ENCODE measurements at places on chromosomes 3 and 15.

DNA sequence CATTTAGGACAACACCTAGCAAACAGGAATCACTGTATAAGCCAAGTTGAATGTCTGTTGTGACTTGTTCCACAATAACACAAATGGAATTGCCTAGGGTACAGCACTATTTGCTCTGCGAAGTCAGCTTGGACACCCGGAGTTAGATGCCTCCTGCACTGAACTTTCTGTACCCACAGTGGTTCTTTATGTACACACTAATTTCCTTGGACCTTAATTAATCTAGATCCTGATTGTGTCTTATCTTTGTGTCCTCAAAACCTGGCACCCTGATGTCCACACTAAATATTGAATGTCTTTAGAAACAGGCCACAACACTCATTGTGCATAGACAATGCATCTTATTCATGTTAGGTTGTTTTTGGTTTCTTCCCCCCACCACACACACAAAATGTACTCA lies 278.9 kb upstream of the NR2F2 start:
- no peak for DNase-seq

- no peak for DNase-seq
Observed at GRCh38 chr15:87752250-87752951, 504.1 kb downstream of the NTRK3 start.

GRCh38 chr15:81326466-81327212 lies 2.7 kb upstream of the STARD5 start:
- DNase-seq, result no peak

DNA sequence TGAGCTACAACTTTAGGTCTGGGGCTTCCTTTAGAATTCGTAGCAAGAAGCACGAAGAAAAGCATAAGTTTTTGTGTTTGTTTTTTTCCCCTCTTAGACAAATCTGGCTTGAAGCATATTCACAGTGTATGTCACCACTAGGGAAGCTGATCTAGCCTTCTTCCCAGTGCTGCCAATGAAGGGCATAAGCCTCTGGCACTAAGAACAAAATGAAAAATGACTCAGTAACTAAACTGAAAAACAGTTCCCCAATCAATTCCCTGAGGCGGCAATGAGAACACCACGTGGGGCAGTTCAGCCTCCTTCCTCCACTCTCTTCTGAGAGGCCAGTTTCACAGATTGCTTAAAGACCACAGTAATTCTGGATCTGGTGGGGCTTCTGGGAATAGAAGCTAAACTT lies 338.1 kb downstream of the GAP43 start:
- DNase-seq, result no peak

DNA sequence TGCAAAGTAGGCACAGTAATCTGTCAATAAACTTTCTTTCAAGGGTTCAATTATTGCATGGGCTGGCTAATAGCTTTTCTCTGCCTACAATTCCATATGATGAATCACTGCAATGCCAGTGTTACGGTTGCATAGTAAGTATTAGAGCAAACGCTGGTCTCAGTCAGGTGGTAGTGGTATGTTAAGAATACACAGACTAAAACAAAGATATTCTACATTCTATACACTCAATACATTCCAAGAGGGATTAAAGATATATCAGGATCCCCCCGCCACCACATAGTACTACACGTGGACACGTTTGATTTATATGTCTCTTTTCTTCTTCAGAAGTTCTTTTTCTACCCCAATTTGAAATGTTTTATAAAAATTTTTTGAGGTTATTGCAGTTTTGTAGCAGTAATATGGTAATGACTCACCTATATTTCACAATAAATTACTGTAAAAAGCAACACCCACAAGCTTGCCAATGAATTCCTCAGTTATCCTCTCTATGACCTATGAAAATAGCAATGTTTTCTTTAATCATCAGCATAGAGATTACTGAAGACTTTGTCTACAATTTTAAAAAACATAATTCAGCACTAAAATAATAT lies 68.2 kb downstream of the CD200R1L start:
- DNase-seq, result no peak

GRCh38 chr3:65732051-65732935 lies 306.4 kb downstream of the MAGI1 start:
- DNase-seq, result no peak

DNA sequence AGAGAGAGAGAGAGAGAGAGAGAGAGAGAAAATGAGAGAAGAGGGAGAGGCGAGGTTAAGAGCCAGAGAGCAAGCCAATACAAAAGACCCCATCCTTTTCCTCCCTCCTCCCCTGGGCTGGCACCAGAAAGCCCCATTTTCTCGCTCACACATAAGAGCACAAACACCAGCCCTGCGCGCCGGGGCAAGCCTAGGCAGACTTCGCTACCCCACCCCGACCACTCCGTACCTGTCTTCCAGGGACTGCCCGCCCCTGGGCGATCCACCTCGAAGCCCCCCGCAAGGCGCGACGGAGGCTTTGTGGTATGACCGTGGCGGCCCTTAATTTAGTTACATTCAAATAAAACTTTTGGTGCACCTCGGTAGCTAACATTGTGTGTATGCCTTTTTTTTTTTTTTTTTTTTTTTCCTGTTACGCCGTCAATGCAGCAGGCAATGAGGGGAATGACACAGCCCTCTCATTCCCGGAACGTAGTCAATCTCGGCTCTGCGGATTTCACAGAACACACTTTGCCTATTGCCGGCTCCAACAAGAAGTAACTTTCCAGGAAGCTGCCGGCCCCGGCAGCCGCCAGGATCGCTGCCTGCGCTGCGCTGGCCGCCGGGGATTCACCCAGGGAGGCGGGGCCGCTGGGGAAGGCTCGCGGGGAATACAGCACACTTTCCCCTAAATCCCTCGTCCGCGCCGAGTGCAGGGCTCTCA lies 7.7 kb downstream of the BCL6 start:
- peak; percentile 75 for DNase-seq

- DNase-seq, result no peak
Observed at GRCh38 chr15:90019611-90020010, 18.5 kb downstream of the ZNF710 start.

GRCh38 chr3:175274056-175274455 lies 414.9 kb downstream of the NAALADL2 start:
- DNase-seq, result no peak

DNA sequence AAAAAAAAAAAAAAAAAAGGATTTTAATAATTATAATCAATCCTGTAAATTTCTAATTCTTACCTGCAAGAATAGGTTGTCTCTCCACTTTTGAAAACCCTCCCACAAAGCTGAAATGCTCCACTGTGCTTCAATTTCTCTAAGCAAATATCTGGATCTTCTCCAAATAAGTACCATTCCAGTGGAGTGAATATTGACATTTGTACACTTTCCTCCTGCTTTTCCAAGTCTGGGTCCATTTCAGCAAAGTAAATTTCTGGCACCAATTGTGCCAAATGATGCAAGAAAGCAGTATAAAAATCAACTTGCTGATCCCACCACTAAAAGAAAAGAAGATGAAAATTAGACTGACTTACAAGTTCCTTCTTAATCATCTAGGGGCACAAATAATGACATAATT lies 19.9 kb downstream of the UBR1 start:
- DNase-seq, result no peak

DNA sequence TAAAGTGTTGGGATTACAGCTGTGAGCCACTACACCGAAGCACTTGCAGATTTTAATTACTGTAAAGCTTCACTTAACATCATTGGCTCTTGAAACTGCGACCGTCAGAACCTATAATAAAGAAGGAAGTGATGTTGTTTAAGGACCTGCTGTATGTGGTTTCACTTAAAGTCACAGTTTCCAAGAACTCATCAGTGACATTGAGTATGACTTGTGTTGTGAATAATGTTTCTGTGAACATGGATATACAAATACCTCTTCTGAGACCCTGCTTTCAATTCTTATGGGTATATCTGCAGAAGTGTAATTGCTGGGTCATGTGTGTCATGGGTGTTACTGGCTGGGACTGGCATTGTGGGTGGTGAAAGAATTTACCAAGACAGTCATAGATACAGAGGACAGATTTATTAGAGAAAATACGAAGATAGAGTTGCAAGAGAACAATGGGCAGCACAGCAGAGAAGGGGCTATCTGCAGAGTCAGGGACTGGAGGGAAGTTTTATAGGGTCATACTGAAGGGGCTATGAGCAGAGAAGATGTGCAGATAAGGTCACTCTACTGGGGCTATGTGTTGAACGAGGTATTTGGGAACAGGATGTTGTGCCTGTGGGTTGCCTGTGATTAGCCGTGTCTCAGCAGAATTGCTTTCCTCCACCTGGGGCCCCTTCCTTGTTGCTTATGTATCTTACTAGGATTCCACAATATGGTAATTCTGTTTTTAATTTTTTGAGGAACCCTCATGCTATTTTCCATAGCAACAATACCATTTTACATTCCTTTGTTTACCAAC lies 4.5 kb downstream of the NDUFB5 start:
- peak; percentile 12 for DNase-seq

DNA sequence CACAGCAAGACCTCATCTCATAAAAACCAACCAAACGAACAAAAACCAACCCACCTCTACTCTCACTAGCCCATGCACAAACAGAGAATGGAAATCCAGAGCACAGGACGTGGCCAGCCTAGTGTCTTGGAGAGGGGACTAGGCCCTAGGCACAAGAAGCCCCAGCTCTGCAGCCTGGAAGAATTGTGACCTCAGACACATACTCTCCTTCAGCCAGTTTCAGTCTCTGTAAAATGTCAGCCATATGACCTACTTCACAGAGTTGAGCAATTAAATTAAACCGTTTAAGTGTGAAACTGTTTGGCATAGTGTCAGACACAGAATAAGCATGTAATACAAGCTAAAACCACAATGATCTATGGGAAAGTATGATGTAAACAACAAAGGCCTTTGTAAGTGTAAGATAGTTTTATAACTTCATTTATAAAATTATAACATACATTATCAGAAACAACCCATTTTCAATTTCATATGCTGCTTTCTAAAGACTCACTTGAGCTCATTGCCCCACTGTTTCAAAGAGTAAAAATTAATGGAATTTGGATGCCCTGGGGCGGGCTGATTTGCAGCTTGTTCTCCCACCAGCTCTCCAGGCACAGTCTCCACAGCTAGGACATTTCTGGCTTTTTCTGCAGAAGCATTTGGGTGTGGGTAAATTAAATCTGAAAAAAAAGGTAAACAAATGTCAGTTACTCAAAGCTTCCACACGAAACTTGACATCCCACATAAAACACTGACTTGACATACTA lies 32.9 kb downstream of the TBC1D2B start:
- DNase-seq, result peak; percentile 32

- no peak for DNase-seq
Observed at GRCh38 chr3:44128057-44128775, 113.5 kb upstream of the TOPAZ1 start.

DNA sequence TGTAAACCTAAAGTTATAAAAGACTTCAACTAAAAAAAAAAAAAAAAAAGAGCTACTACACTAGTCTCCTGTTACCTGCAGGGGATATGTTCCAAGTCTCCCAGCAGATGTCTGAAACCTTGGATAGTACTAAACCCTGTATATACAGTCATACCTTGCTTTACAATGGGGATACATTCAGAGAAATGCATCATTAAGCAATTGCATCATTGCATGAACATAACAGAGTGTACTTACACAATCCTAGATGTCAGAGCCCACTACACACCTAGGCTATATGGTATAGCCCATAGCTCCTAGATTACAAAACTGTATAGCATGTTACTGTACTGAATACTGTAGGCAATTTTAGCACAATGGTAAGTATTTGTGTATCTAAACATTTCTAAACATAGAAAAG lies 119.1 kb downstream of the GMPS start:
- no peak for DNase-seq

DNA sequence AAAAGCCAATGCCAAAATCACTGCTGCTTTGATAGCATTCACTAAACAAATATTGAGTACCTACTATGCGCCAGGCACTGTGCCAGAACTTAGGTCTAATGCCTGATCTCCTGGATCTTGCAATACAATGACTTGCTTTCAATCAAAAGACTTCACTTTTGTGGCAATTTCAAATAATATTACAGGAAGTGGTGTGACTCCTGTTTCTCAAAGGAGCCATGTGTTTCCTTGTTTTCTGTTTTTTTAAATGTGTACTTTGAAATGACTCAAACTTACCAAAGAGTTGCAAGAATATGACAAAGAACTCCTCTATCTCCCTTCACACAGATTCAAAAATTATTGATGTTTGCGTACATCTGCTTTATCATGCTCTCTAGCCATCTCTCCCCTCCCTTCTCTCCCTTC lies 18.3 kb downstream of the OSBPL10 start:
- no peak for DNase-seq

- DNase-seq, result no peak
Observed at GRCh38 chr3:129123314-129124060, 1.9 kb upstream of the RAB43 start.

DNA sequence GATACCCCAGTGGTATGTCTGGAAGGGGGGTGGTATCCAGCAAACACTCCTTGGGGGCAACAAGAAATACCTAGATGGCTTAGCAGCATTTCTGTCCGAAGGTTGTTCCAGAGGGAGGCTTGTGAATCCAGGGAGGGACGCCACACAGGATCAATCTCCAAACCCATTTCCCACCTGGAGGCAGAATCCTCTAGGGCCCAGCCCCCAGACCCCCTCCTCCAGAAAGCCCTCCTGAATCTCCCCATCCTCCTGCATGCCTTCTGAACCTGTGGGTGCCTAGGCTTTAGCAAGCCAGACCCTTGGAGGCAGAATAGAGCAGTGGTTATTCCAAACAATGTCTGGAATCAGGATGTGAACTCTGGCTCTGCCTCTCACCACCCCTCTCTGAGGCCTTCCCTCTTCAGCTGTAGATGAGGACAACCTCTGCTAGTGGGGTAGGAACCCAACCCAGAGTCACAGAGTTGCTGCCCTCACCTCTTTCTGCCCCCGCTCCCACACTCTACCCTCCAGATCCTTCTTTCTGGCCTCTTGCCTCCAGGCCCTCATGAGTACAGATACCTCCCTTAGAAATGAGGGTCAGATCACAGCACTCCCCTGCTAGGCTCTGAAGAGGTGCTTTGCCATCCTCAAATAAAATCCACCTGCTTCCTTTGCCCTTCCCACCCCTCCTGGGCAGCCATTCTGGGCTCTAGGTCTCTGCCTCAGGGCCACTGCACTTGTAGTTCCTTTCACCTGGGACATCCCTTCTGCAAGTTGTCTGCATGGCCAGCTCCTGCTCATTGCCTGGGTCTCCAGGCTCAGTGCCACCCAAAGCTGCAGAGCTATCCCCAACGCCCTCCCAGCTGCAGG lies 8.1 kb downstream of the CISH start:
- DNase-seq, result peak; percentile 54

DNA sequence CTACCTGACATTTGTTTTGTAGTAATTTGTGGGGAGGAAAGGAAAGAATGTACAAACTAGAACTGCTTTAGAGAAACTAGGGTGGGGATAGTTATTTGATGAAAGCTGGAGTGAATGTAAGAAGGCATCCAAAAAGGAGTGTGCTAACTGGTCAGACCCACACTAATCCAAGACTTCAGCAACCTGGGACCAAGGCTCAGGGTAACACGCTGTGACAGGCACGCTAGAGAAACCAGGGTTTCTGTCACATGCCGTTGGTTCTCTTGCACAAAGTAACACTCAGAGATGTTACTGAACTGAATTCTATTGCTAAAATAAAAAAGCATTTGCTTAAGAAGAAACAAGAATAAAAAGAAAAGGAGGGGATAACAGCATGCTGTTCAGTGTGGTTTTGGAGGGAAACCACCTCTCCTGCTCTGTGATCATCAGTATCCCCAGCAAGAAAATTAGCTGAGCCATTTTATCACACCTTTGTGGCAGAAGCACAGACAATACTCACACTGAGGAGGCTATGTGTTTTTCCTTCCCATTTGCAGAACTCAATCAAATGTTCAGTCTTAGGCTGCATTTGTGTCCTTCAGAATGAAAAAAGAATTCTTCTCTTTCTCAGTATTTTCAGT lies 2.8 kb upstream of the CCDC80 start:
- no peak for DNase-seq

GRCh38 chr15:74613953-74614743 lies 1.5 kb upstream of the CLK3 start:
- DNase-seq, result no peak
